ENCODE measurements at places on chromosomes 7 and 10.

GRCh38 chr10:124285587-124286527 lies 132.9 kb downstream of the OAT start:
- DNase-seq: no peak

DNA sequence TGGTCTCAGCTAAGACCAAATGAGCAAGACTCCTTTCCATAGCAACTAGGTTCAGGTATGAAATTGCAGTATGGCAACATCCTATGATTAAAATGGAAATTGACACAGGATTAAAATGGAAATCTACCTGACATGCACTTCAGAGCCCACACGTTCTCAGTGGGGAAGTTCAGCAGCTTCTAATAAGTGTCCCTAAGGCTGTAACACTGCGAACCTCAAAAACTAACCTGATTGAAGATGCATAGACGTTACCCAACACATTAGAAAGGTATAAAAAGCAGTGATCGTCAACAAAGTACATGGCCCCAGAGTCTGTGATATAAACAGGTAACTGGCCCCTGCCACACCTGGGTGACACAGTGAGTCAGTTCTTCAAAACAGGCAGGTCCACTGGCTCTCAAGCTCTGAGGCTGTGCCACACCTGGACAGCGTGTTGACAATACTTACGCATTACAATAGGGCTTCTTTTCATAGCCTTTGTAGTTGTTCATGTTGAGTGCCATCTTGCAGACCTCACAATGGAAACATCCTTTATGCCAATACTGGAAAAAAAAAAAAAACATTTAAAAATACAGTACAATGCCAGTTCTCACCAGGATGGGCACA lies 274.9 kb upstream of the NEBL start:
- no peak for DNase-seq

DNA sequence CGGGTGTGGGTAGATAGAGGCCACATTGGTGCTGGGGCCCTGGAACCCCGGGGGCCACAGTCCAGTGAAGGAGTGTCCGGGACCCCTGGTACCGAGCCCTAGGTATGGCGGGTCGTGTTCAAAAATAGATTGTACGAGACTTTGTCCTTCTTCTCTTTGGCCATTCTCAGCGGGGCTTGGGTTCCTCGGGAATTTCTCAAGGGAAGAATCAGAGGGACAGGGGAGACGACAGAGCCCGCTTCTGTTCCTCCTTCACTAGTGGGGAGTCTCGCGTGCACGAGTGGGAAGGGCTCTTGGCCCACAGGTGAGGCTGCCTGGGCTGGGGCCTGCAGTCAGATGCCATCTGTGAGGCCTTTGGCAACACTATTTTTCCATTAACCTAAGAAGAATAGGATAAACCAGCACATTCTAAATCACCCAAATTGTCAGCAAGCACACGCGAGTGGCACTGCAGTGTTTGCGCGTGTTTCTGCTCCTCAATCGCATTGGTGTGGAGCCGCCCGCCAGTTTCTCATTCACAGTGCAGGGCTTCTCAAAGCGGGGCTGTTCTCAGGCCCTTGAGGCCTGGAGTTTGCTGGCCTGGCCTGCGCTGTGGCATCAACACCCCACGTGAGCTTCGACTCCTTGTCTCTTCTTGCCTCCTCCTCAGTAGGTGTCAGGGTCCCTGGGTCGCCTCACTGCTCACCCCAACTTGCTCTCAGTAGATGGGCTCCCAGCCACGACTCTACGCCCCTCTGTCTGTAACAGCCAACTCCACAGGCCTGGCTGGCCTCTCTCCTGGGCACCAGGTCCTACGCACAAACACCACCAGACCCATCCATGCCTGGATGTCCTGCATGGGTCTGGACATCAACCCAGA lies 187.6 kb upstream of the SHH start:
- DNase-seq: no peak

GRCh38 chr10:111656066-111656465 lies 527.5 kb downstream of the GPAM start:
- no peak for DNase-seq

GRCh38 chr7:73482746-73483145 lies 39.3 kb downstream of the BAZ1B start:
- no peak for DNase-seq

GRCh38 chr7:28328146-28328545 lies 84.2 kb upstream of the CREB5 start:
- no peak for DNase-seq

DNA sequence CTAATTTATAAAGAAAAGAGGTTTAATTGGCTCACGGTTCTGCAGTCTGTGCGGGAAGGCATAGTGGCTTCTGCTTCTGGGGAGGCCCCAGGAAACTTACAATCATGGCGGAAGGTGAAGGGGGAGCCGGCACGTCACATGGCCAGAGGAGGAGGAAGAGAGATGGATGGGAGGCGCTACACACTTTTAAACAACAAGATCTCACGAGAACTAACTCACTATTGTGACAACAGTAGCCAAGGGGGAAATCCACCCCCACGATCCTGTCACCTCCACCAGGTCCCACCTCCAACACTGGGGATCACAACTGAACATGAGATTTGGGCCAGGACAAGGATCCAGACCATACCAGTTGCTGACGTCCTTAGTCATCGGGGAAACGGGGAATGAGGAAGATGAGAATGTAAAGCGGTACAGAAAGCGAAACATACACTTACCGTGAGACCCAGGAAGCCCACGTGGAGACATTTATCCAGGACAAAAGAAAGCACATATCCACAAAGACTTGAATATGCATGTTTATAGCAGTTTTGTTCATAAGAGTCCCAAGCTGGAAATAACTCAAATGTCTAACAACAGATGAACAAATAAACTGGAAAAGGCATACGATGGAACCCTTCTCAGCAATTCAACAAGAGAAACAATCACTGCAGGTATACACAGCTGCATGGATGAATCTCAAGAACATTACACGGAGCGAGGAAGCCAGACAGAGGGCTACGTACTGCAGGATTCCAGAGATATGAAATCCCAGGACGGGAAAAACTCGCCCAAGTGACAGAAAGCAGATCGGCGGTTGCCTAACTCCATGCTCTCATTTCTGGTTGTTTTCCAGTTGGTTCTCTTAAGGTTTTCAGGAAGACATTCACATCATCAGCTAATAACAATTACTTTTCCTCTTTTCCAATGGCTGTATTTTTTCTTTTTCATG lies 26.2 kb upstream of the INPP5A start:
- no peak for DNase-seq

DNA sequence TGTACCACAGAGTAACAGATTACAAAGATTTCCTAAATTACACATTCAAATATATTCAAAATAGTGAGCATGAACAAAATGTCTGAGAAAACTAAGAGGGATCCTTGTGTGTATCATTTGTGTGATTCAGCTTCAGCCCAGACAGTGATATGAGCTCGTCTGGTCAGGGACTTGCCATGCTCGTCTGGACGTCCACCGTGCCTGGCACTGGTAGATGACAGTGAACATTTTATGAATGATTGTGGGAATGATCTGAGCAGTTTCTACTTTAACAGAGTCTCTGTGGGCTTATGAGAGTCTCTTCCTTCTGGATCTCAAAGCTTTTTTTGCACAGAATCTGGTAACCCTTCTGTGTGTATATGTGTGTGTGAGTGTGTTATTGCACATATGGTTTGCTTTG lies 34.2 kb upstream of the ANKRD2 start:
- DNase-seq: no peak

GRCh38 chr7:75660566-75661215 lies 78.0 kb downstream of the HIP1 start:
- no peak for DNase-seq

GRCh38 chr10:73083221-73083620 lies 13.4 kb downstream of the P4HA1 start:
- no peak for DNase-seq

- no peak for DNase-seq
Observed at GRCh38 chr10:123759501-123760031, 93.4 kb downstream of the GPR26 start.

- DNase-seq: no peak
Observed at GRCh38 chr10:75592791-75593643, 161.6 kb downstream of the LRMDA start.

- no peak for DNase-seq
Observed at GRCh38 chr10:72173619-72174296, 42.1 kb upstream of the ANAPC16 start.

GRCh38 chr7:90326500-90326899 lies 5.4 kb upstream of the FAM237B start:
- DNase-seq: no peak

GRCh38 chr7:151735851-151736402 lies 141.0 kb downstream of the PRKAG2 start:
- no peak for DNase-seq

DNA sequence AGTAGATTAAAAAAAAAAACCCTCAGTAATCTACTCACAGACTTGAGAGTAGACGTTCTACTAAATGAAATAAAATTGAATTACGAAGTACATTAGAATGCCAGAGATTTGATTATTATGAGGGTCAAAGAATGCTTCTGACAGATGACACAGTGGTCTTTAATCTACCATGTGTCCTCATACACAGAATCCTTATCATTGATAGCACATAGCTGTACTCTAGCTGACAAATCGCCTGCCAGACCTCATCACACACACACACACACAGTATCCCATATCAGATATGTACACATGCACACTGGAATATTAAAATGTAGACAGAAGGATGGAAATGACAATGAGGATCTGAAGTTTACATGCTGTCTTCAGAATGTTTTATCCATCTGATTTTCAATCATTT lies 104.6 kb downstream of the SORCS1 start:
- no peak for DNase-seq

DNA sequence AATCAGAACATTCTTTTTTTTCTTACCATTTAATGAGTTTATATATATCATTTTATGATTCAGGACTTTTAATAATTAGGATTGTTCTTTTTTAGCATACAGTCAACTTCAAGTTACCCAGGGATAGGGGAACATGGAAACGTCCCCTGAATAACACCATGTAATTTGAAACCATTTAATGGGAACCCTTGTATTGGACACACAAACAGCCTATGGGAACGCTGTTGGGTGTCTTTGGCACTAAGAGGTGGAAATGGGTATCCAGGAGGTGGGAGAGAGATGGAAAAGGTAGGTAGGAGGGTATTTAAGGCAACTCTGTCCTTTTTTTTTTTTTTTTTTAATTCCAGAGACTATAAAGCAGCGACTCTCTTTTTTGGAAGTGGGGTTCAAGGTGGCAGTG lies 2.6 kb downstream of the LUC7L2 start:
- DNase-seq: no peak

DNA sequence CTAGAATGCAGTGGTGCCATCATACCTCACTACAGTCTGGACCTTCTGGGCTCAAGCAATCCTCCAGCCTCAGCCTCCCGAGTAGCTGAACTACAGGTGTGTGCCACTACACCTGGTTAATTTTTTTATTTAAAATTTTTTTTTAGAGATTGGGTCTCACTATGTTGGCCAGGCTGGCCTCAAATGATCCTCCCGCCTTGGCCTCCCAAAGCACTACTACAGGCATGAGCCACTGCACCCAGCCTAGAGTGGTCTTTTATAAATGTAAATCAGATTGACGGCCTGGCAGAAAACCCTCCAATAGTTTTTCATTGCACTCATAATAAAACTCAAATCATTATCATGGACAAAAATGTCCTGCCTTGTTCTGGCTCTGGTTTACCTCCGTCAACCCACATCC lies 201.7 kb upstream of the PLXNA4 start:
- DNase-seq: no peak

DNA sequence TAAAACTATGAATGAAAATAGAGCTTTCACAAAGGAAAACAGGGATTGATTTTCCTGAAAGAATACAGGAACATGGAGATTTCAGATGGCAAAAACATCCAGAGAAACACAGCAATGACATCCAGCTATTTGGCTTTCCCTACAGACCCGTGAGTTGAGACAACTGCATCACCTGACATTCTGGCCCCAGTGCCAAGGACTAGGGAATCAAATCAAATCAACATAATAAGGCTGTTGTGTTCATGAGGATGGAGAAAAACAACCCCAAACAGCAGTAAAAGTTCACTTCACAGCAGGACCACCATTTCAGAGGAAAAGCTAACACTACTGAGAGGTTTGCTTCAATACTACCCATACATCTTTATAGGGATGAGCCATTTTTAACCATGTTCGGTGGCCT lies 25.5 kb downstream of the ETV1 start:
- DNase-seq: no peak

GRCh38 chr10:124071141-124071540 lies 22.3 kb downstream of the CHST15 start:
- no peak for DNase-seq

DNA sequence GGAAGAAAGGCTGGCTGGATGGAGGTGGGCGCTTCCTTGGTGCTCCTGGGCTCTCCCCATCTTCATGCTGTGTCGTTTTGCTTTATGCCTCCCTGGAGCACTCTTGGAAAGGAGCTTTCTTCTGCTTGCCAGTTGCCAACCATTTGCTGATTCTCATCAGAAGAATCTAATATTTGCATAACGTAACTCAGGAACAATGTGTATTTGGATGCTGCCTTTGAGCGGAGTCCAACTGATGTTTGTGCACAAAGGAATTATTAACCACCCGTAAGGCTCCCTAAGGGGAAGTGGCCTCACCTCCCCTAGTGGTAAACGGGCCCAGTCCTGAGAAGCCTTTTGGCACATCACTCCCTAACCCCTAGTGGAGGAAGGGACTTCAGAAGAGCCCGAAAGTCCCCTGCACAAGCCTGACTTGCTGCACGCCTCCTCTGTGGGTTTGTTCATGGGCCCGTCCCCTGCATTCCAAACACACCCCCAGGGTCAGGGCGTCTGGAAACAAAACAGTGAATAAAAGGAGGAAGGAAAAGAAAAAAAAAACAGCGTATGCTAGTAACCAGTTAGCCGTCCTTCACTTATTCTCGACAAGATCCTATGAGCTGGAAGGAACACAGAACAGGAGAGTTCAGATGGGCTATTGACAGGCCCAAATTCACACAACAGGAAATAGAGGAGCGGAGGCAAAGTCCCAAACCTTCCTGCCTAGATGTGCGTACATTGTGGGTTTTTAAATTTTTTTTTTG lies 602.2 kb downstream of the LRMDA start:
- no peak for DNase-seq

DNA sequence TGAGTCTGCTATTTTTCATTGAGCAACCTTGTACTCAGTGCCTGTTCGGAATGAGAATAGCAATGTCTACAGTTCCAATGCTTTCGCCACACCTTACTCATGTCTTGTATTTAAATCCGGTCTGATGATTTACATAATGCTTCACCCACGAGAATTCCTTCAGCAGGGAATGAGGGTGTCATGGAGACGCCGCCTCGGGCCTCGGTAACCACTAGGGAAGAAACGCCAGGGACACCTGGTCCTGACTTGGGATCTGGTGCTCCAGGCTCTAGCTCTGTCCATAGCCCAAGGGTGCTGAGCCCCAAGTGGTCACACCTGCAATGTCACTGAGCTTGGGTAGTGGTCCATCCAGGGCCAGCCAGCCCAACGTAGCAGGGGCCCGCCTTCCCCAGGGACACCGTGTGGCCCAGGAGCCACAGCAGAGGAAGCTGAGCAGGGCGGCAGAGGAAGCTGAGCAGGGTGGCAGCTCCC lies 37.4 kb downstream of the PRKAG2 start:
- DNase-seq: no peak

All from DND-41 (cell line).